HL-60 (cell line): ENCODE measurements at places on chromosomes 3 and 15.
A peak's percentile ranks its signal among the peaks of the same experiment; 100 is the strongest.

DNA sequence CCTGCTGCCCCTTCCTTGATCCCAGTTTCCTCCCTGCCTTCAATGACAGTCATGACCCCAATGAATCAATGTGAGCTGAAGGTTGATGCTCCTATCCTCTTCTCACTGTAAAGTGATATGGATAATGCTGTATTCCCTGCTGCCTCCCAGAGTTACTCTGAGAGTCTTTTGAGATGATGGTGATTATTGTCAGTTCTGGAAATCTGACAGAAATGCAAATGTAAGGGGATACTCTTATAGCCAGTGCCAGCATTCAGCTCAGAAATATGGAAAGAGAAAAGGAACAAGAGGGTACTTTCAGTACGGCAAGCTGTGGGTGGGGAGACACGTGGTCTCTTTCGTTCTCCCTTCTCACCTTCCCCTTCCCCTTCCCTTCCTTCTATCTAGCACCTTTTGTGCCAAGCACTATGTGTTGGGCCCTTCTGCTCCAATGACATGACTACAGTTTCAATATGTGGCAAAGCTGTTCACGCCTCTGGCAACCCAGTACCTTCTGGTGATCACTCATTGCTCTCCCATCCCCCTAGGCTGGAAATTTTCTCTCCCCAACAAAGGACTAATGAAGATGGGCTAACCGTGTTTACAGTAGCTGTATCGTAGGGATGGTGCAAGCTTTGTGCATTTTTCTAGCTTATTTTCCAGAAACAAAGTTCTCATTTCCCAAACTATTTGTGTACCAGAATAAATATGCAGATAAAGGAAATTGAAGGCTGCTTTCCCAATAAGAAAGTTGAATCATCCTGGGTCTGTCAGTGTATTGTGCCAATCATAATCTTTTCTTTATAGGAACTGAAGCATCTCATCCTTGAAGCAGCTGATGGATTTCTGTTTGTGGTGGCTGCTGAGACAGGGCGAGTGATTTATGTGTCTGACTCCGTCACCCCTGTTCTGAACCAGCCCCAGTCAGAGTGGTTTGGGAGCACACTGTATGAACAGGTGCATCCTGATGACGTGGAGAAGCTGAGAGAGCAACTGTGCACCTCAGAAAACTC lies 70.3 kb downstream of the ARNT2 start:
- no peak for DNase-seq

DNA sequence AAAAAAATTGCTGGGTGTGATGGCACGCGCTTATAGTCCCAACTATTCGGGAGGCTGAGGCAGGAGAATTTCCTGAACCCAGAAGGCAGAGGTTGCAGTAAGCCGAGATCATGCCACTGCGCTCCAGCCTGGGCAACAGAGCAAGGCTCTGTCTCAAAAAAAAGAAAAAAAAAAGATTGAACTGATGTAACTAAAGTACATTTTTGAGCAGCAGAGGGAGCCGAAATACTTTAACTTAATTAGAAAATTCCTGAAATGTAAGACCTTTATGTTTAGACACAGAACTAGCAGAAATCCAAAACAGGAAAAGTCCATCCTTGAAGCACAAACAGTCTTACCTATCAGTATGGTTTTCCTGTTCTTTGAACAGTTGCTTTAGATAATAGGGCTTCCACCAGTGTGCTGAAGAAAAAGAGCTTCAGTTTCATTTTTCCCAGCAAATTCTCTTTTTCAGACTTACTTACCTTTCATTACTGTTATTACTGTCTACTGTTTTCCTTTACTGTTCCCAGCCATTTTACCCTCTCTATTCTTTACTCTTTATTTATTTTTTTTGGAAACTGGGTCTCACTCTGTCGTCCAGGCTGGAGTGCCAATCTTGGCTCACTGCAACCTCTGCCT lies 33.4 kb upstream of the ZNF609 start:
- DNase-seq, result no peak

DNA sequence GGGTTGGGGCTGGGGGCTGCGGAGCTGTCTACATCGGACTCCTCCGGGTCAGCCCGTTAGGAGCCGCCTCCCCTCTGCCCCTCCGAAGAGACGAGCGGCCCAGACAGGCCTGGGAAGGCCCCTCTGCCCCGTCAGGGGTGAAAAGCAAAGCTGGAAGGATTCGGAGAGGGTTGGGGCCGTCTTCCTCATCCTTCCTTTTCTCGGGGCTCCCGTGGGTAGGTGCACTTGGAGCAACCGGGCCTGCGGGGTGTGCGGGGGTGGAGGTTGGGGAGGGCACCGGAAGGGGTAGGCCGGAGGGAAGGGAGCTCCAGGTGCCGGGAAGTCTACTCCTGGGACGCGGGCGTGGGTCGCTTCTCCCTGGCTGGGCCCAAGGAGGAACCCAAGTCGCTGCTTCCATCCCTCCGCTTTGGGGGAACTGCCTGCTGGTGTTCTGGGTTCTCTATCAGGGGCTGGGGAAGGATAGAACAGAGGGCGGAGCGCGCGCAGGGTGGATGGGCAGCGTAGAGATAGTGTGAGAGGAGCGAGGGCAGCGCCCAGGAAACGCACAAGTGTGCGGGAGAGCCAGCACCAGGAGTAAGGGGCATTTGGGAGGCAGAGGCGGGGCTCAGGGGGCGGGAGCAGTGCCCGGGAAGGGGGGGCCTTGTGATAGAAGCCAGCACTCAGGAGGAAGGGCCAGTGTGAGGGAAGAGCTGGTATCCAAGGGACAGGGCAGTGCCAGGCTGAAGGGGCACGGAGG lies 590 bp downstream of the POLR2H start:
- peak; percentile 77 for DNase-seq

- DNase-seq, result no peak
Measured at GRCh38 chr3:155064920-155065319, 15.2 kb upstream of the MME start.

DNA sequence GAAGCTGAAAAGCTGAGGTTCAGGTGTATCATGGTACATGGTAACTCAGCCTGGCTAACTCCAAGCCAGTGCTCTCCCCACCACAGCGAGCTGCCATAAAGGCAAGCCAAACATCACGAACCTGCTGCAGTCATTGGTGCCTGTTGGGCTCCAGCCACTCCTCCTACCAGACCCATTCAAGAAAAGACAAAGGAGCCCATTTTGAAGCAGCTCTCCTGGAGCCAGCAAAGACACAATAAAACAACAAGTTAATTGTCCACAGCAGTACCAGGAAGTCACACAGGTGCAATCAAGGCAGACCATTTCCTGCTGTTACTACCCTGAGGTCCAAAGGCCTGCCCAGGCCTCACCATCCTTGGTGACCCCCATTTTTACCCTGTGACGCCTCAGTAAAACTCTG lies 77.6 kb downstream of the DAPK2 start:
- no peak for DNase-seq

- no peak for DNase-seq
Measured at GRCh38 chr3:194397757-194398312, 1.2 kb downstream of the GP5 start.

DNA sequence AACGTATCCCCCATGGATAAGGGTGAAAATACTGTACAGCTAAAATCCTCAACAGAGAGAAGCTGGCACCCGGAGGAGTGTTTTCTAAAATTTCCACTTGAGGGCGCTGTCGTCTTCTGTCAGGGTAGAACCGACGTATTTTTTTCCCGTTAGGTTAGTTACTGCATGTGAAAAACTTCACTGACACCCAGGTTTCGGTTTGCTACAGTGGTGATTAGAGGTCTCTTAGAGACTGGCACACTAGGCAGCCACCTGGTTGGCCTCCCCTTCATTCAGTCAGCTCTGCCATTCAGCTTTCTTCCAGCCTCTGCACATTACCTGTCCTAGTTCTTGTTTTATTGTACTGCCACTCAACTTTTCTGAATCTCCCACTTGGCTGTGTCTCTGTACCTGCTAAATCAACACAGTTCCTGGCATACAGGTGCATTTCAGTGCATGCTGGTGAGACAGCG lies 18.4 kb downstream of the CCK start:
- DNase-seq, result peak; percentile 58

DNA sequence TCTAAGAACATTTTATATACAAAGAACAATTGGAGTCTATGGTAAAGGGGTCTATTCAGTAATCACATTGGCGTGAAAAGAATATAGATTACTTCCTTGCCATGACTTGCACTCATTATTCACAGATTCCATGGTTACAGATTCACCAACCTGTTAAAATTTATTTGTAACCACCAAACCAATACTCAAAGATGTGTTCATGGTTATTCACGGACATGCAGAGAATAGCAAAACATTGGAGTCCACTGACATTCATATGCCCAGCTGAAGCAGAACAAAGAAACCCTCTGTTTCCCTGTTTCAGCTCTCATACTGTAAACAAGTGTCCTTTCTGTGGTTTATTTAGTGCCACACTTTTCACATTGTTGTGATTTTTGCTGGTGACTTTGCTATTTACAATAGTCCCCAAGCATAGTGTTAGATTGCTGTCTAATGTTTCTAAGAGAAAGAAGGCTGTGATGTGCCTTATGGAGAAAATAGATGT lies 185.8 kb upstream of the TTC14 start:
- no peak for DNase-seq

- no peak for DNase-seq
Measured at GRCh38 chr3:71949442-71949841, 164.5 kb upstream of the PROK2 start.

GRCh38 chr3:149494759-149495580 lies 20.5 kb downstream of the TM4SF4 start:
- no peak for DNase-seq

GRCh38 chr15:88920186-88920891 lies 7.2 kb upstream of the MFGE8 start:
- DNase-seq, result no peak

GRCh38 chr3:37324131-37324530 lies 149.7 kb upstream of the LRRFIP2 start:
- DNase-seq, result peak; percentile 73

DNA sequence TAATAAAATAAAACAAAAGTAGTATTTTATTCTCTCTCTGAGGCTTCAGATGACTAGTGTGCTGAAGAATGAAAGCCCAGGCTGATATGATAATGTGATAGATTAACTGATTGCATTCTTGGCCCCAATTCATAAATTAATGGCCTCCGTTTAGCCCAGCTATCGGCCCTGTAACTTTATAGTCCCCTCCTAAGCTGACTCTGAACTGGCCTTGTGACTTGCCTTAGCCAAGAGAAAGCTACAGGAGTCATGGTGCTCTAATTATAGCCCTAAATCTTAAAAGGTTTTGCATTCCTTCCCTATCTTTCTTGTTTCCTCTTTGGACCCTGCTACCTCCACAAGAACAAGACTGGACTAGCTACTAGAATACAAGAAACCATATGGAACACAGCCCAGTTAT lies 123.2 kb upstream of the EPHA3 start:
- DNase-seq, result no peak

DNA sequence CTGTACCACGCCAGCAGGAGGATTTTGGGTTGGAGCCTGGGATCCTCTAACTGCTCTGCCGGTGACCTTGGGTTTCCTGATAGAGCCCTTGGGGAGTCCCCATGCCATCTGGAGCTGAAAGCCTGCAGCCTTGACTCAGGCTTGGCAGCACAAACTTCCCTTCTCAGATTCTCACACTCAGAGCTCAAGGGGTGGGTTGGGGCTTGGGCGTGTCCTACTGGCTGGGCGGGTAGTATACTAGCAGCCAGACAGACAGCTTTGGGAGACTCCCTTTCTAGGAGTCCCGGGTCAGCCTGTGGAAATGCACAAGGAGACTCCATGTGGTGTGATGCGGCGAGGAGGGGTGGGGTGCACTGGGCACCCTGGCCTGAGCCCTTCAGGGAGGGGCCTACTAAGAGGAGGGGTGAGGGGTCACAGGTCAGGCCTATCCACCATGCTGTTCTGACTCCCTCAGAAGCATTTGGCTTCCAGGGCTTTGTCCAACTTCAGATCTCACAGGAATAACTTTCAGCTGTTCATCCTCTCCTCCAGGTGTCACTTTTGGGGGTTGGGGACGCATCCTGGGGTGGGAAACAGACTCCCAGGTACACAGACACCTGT lies 21.6 kb upstream of the PLXNA1 start:
- no peak for DNase-seq

DNA sequence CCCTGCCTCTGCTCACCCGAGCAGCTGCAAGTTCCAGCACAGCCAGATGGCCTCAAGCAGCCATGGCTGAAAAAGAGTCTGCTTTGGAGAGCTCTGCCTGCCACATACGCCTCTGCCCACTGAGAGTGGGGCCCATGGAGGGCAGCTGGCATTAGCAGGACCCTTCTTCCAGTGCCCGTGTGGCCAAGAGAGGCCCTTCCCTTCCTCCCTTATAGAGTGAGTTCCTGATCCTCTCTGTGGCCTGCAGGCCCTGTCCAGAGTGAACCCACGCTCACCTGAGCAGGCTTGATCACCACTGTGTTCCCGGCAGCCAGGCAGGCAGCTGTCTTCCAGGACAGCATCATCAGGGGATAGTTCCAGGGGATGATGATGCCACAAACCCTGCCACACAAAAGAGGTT lies 41.4 kb upstream of the SLC41A3 start:
- DNase-seq, result no peak

DNA sequence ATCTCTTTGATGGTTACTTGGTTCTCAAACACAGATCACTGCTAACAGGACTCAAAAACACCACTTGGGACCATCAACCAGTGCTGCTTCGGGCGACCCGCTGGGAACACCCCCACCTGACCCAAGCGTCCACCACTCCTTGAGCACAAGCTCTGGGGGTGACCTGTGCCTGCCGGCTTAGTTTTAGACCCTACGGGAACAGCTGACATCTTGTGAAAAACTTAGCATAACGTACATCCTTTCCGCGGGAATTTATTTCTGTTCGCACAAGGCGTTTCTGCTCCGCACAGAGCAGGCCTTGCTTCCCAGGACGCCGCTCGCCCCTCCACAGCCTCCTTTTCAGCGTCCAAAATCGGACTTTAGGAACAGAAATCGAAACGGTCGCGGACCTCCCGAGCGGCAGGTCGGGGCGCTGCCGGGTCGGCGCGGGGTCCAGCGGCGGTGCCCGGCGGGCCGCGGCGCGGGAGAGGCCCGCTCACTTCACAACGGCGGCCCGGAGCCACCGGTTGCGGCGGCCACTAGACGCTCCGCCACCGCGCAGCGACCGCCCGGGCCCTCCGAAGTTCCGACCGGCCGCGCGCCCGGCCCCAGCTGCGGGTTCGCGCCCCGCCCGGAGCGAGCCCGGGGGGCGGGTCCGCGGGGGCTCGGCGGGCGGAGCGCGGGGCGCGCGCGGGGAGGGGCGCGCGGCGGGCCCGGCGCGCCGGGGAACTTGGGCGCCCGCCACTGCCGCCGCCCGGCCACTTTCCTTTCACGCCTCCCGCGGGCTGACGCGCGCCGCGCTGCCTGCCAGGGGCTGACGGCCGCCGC lies 959 bp downstream of the SFMBT1 start:
- peak; percentile 47 for DNase-seq

DNA sequence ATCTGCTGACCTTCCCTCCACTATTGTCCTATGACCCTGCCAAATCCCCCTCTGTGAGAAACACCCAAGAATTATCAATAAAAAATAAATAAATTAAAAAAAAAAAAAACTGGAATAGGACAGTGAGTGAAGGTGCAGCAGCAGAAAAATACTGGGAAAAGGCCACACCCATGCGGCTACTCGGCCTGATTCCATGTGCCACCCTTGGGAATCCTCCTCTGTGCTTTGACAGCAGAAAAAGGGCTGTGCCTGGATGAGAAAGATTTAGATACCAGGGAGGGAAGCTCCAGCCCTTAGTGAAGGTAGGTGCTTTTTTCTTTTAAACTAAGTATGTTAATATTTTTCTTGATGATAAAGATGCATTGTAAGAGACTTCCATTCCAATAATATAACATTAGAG lies 107.8 kb downstream of the CTNNB1 start:
- DNase-seq, result no peak

GRCh38 chr3:8629151-8630021 lies 15.2 kb downstream of the SSUH2 start:
- DNase-seq, result peak; percentile 24
